ENCODE measurements at places on chromosomes 2 and 18.

DNA sequence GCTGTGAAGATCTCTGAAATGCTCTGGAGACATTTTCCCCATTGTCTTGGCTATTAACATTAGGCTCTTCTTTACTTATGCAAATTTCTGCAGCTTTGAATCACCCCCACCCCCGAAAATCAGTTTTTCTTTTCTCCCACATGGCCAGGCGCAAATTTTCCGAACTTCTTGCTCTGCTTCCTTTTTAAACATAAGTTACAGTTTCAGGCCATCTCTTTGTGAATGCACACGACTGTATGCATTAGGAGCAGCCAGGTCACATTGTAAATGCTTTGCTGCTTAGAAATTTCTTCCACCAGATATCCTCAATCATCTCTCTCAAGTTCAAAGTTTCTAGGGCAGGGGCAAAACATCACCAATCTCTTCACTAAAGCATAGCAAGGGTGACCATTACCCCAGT, 106.8 kb downstream of the PARD3B start:
- no peak for DNase-seq

GRCh38 chr2:45891719-45892424, 240.4 kb downstream of the PRKCE start:
- DNase-seq = no peak

DNA sequence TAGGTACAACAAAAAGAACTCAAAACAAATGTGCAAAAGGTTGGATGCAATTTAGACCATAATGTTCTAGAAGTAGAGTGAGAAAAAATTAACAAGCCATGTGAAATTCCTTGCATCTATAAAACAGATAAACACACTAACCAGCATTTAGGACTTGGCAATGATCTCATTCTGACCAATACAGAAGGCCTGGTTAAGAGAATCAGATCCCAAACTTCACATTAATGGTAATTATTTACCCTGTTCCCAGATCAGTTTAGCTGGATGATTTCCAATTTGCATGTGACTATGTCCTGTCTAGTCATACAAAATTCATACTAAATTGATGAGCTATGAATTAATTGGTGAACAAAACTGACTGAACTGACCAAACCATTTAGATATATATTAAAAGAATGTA, 98.4 kb upstream of the FIGN start:
- no peak for DNase-seq

GRCh38 chr2:28325567-28326468, 66.8 kb upstream of the FOSL2 start:
- DNase-seq = no peak
